ENCODE measurements at places on chromosomes 3 and 15. TPM values are rescaled to one million over a fixed set of nuclear protein-coding genes. Genes with fewer than 3 reads are reported as not detected.

- DNase-seq: no peak
Measured at GRCh38 chr3:172321035-172321434, 127.2 kb downstream of the GHSR start.

- no peak for DNase-seq
Measured at GRCh38 chr15:67945951-67946700, 106.3 kb upstream of the RNU6-1 start.

The COLQ gene
- 2.2 TPM for total RNA-seq

The NTRK3 gene
- 34.3 TPM for total RNA-seq

DNA sequence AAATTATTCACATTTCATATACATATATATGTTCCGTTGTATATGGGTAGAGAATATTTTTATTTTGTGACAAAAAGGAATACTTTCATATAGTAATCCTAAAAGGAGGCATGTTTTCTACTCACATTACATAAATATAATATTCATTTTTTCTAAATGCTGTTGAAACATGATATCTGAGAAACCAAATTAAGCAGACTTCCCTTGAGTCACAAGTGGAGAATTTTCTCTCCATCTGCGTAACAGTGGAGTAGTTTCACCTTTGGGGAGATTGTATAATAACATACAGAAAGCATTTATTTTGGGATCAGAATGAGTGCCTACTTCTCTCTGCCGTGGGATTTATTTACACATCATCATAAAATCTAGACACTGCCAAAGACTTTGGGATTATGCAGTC, 849.8 kb downstream of the NSUN3 start:
- DNase-seq: no peak

The IL20RB gene
- 2.6 TPM for total RNA-seq

DNA sequence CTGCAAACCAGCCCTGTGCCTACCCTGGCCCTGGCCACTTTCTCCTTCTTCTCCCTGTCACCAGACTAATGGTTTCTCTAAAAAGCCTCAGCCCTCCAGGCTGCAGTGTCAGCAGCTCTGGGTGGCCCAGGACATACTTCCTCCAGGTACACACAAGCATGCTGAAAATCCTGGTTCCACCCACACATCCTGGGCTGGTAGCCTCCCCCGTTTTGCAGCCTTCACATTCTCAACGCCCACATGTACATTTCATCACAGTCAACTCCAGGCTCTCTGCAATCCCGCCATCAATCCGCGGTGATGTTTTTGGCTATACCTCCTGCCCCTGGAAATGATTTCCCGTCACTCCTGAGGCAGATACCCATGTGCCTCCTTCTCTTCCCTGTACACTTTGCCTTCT, 59.4 kb downstream of the MAGEF1 start:
- no peak for DNase-seq

DNA sequence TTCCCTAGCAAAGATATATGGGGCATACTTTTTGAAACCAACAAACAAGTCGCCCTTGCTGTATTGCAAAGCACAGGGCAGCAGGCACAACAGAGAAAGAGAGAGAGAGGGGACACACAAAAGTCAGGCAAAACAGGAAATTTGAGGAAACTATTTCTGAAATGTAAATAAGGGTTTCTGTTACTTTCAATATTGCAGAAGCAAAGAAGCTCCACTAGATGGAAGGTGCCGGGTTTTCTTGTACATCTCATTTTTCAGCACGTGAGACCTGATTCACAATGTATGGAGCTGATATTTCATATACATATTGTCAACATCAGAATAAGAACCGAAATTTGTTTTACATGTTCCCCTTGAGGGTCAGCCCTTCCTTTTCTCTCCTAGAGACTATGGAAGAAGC, 127.4 kb downstream of the FOXP1 start:
- DNase-seq: no peak

DNA sequence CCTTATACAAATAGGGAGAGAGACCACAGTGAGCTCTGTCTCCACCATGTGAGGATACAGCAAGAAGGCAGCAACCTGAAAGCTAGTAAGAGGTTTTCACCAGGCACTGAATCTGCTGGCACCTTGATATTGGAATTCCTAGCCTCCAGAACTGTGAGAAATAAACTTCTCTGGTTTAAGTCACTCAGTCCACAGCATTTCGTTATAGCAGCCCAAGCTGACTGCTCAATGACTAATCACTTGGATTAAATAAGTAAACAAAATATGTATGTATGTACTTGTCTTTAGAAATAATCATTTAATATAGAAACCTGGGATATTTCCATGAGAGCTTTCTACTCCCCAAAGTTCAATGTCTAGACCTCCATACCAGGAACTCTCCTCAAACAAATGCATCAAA, 162.0 kb downstream of the IMPG2 start:
- DNase-seq: no peak
